ENCODE measurements at places on chromosomes 5 and 9.

DNA sequence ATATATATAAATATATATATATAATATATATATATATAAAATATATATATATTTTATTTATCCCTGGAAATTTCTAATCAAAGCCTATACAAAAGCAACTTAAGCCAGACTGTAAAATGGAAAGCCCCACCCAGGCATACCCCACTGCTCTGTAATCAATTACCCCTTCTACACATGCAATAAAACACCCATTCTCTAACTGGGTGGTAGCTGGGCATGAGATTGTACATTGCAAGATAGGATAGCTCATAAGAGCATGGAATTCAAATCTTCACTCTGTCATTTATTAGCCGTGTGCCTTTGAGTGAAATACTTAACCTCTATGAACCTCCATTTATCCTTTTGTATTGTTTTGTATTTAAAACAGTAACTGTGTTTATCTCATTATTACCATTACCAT lies 405.3 kb upstream of the SLC30A5 start:
- DNase-seq: no peak

GRCh38 chr9:115495836-115496235 lies 377.9 kb upstream of the TNC start:
- DNase-seq: no peak

GRCh38 chr9:121567500-121568342 lies 68.1 kb upstream of the GGTA1 start:
- DNase-seq: no peak

DNA sequence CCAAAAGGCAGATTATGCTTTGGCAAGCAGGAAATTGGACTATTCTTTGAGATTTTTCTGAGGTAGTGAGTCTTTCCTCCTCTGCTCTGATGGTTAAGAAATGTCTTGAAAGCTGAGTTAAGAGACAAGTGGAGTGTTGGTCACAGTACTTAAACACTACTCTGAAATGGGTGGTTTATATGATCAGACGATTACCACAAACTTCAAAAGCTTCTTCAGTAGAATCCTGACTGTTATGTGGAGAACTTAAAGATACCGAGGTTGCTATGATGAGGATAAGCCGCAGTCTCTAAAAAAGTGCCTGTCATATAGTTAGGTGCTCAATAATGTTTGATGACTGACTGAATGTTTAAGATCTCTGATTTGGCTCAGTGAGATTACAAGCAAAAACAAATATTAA lies 24.3 kb downstream of the GCNT4 start:
- DNase-seq: no peak

GRCh38 chr9:127479507-127480081 lies 28.3 kb downstream of the LRSAM1 start:
- DNase-seq: no peak

- no peak for DNase-seq
Measured at GRCh38 chr5:59798862-59799667, 94.5 kb downstream of the PDE4D start.

All from stimulated activated CD4-positive, alpha-beta T cell treated with anti-CD3 and anti-CD28 coated beads, Interleukin-1b, Interleukin-23, amount 100 ng/mL, for 4 hours (primary cell).